ENCODE measurements at places on chromosomes 11 and 22.

GRCh38 chr11:40292721-40293508 lies 1166.5 kb downstream of the LRRC4C start:
- H3K4me3 ChIP-seq: peak overlapping the region; percentile 43
- no peak for DNase-seq
- H3K4me1 ChIP-seq: no peaks in the 10 kb centered on the region
- no peaks in the 10 kb centered on the region for H3K27me3 ChIP-seq
- no peak overlapping the region for H3K27ac ChIP-seq

GRCh38 chr11:95418916-95419315 lies 187.9 kb upstream of the SESN3 start:
- no peak for DNase-seq
- H3K27me3 ChIP-seq: no peaks in the 10 kb centered on the region
- no peaks in the 10 kb centered on the region for H3K4me1 ChIP-seq
- no peak overlapping the region for H3K27ac ChIP-seq
- no peaks in the 10 kb centered on the region for H3K36me3 ChIP-seq
- H3K4me3 ChIP-seq: no peak overlapping the region

GRCh38 chr11:14902650-14903350 lies 10.8 kb upstream of the CYP2R1 start:
- H3K27ac ChIP-seq: no peak overlapping the region
- no peaks in the 10 kb centered on the region for H3K36me3 ChIP-seq
- no peak overlapping the region for H3K4me3 ChIP-seq
- DNase-seq: no peak
- no peaks in the 10 kb centered on the region for H3K4me1 ChIP-seq

DNA sequence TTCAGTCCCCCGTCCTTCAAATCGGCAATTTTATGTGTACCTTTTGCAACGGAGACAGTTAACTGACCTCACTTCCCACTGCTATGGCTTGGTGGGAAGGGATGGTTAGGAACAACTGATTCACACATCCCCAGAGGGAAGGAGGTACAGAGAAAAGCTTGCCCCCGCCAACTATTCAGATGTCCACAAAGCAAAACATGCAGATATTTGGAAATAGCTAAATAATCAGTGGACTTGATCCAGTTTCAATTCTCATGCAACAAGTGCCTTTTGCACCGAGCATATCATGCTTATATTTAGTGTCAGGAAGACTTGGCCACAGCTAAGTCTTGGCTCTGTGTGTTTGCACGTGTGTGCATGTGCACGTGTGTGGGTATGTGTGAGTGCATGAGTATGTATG lies 144.6 kb downstream of the SNX19 start:
- H3K27ac ChIP-seq: no peak overlapping the region
- no peak for DNase-seq
- H3K36me3 ChIP-seq: no peaks in the 10 kb centered on the region
- H3K4me1 ChIP-seq: no peaks in the 10 kb centered on the region
- no peak overlapping the region for H3K4me3 ChIP-seq

GRCh38 chr11:42025121-42025803 lies 565.8 kb upstream of the LRRC4C start:
- H3K4me3 ChIP-seq: no peak overlapping the region
- no peak for DNase-seq
- H3K27ac ChIP-seq: no peak overlapping the region
- no peaks in the 10 kb centered on the region for H3K27me3 ChIP-seq

GRCh38 chr11:65021509-65021908 lies 5.7 kb upstream of the SNX15 start:
- H3K27ac ChIP-seq: no peak overlapping the region
- peaks cover 4% of the 10 kb centered on the region for H3K36me3 ChIP-seq
- H3K4me1 ChIP-seq: no peaks in the 10 kb centered on the region

- H3K4me1 ChIP-seq: no peaks in the 10 kb centered on the region
- H3K4me3 ChIP-seq: no peak overlapping the region
- no peak overlapping the region for H3K27ac ChIP-seq
- no peaks in the 10 kb centered on the region for H3K27me3 ChIP-seq
Measured at GRCh38 chr11:88266919-88267318, 70.6 kb downstream of the CTSC start.

GRCh38 chr11:133934599-133935550 lies 21.9 kb downstream of the IGSF9B start:
- H3K4me1 ChIP-seq: no peaks in the 10 kb centered on the region
- no peak overlapping the region for H3K27ac ChIP-seq
- no peaks in the 10 kb centered on the region for H3K27me3 ChIP-seq
- no peaks in the 10 kb centered on the region for H3K36me3 ChIP-seq
- no peak overlapping the region for H3K4me3 ChIP-seq
- peak; percentile 47 for DNase-seq

- DNase-seq: no peak
- H3K4me3 ChIP-seq: no peak overlapping the region
- H3K4me1 ChIP-seq: no peaks in the 10 kb centered on the region
Measured at GRCh38 chr22:30488121-30488520, 16.3 kb upstream of the SEC14L3 start.

DNA sequence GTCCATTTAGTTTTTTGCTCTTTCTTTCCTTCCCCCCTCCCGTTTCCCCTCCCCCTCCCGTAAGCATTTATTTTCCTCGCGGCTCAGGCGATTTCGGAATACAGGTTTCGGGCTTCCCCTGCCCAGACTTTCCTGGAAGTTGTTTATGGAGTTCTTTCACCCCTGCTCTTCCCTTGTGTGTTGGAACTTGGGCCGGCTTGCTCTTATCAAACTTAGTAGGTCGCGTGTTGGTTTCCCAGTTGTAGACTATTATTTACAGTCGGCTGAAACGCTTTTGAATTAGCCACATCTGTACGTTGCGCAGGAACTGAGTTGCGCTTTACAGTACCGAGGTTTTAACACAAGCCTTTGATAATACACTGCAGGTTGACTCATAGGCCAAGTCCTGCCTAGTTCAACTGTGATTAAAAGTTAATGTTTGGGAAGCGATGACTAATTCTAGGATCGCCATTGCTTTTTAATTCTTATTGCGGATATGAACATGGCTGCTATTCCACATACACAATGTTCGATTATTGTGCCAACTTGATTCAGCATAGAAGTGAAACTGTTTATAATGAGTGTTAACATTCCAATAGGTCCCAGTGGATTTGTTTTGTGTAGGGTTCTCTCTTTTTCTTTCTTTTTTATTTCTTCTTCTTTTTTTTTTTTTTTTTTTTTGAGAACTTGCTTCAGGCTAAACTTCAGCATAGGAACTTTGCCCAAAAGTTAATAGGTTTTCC lies 1.7 kb downstream of the YAP1 start:
- 0 out of 2 replicates have a peak, but pooled peaks cover 2% of the 10 kb centered on the region for H3K36me3 ChIP-seq
- H3K27me3 ChIP-seq: no peaks in the 10 kb centered on the region
- H3K4me1 ChIP-seq: peaks cover 36% of the 10 kb centered on the region
- no peak for DNase-seq
- H3K27ac ChIP-seq: peak overlapping the region; percentile 98
- peak overlapping the region; percentile 96 for H3K4me3 ChIP-seq

- H3K27me3 ChIP-seq: no peaks in the 10 kb centered on the region
- H3K4me1 ChIP-seq: no peaks in the 10 kb centered on the region
- no peak overlapping the region for H3K27ac ChIP-seq
- no peak overlapping the region for H3K4me3 ChIP-seq
Measured at GRCh38 chr11:55714982-55715888, 53.2 kb downstream of the OR4C6 start.

GRCh38 chr11:10891151-10891720 lies 33.4 kb upstream of the ZBED5 start:
- no peak overlapping the region for H3K4me3 ChIP-seq
- peaks cover 28% of the 10 kb centered on the region for H3K4me1 ChIP-seq
- H3K27me3 ChIP-seq: no peaks in the 10 kb centered on the region
- H3K36me3 ChIP-seq: no peaks in the 10 kb centered on the region

DNA sequence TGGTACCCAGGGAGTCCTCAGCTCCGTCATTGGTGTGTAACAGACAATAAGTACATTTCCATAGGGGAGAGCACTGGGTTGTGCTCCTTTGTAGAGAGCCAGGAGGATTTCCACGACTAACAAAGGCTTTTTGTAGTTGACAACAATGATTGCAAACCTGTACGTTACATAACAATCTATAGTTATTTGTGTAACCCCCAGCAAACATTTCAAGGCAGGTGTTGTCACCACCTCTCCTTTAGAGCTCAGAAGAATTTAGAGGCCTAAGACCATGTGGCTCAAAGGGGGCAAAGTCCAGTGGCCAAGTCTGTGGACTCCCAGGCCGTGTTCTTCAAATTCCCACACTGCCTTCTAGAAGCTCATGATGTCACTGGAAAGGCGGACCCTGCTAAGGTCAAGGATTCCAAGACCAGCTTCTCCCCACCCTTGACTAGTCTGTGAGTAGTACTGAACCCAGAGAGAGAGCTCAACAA lies 15.8 kb downstream of the RPL27A start:
- DNase-seq: peak; percentile 80
- H3K4me1 ChIP-seq: peaks cover 21% of the 10 kb centered on the region
- no peak overlapping the region for H3K4me3 ChIP-seq

- DNase-seq: no peak
- H3K27ac ChIP-seq: no peak overlapping the region
- no peak overlapping the region for H3K4me3 ChIP-seq
Measured at GRCh38 chr11:122156940-122157382, 40.9 kb upstream of the BLID start.

GRCh38 chr11:105740164-105740903 lies 130.5 kb downstream of the GRIA4 start:
- no peaks in the 10 kb centered on the region for H3K27me3 ChIP-seq
- no peak overlapping the region for H3K27ac ChIP-seq
- H3K36me3 ChIP-seq: no peaks in the 10 kb centered on the region
- no peak overlapping the region for H3K4me3 ChIP-seq
- no peaks in the 10 kb centered on the region for H3K4me1 ChIP-seq

GRCh38 chr11:36131721-36132397 lies 157.4 kb downstream of the COMMD9 start:
- no peak overlapping the region for H3K27ac ChIP-seq
- H3K27me3 ChIP-seq: no peaks in the 10 kb centered on the region
- H3K36me3 ChIP-seq: no peaks in the 10 kb centered on the region
- H3K4me1 ChIP-seq: no peaks in the 10 kb centered on the region
- no peak for DNase-seq
- H3K4me3 ChIP-seq: no peak overlapping the region

DNA sequence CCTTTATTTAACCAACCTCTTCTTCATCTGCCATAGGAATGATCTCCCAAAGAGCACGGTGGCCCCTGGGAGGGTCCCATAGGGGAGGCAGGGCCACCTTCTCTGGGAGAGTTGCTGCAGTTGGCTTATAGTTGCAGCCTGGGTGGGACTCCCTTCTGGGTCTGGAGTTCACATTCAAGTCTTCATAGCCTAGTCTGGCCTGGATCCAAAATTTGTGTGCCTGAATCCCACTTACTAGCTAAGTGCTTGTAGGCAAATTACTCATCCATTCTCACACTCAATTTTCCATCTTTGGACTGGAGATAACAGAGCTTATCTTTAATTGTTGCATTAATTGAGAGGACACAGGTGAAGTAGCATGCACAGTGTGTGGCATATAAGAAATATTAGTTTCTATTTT lies 163.6 kb downstream of the GRIK4 start:
- H3K4me3 ChIP-seq: no peak overlapping the region
- H3K27me3 ChIP-seq: no peaks in the 10 kb centered on the region
- peaks cover 37% of the 10 kb centered on the region for H3K4me1 ChIP-seq
- H3K27ac ChIP-seq: peak overlapping the region; percentile 10
- DNase-seq: no peak
- no peaks in the 10 kb centered on the region for H3K36me3 ChIP-seq

DNA sequence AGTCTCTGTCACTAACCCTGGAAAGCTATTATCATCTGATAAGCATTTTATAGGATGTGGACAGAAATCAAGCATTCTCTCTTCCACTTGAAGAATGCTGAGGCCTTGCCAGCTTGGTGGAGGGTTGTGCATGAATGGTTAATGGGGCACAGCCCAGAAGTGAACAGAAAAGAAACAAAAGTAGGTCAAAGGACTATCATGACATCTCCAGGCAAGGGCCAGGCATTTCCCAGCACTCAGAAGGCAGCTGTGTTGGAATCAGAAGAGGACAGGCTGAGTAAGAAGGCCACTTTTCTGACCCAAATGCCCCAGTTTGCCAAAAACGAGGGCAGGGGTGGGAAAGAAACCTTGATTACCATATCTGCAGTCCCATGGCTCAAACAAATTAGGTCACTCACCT lies 12.4 kb downstream of the TENM4 start:
- no peaks in the 10 kb centered on the region for H3K4me1 ChIP-seq
- H3K27me3 ChIP-seq: no peaks in the 10 kb centered on the region
- H3K36me3 ChIP-seq: no peaks in the 10 kb centered on the region
- H3K4me3 ChIP-seq: no peak overlapping the region

DNA sequence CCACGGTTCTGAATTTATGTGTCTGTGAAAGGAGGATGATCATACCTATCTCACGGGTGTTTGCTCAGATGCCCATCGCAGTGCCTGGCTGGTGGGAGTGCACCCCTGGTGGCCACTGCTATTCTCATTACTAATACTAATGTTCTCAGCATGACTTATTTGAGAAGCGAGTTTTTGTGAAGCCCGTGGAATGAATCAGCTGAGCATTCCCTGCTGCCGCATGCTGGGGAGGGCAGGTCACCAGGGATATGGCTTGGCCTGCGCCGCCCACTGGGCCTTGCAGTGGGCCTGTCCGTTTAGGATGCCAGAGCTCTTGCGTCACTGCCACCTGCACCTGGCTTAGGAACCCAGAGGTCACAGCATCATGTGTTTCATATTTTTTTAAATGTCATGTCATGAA lies 16.9 kb downstream of the CTTN start:
- H3K4me1 ChIP-seq: no peaks in the 10 kb centered on the region
- H3K4me3 ChIP-seq: no peak overlapping the region
- H3K27ac ChIP-seq: peak overlapping the region; percentile 17
- no peaks in the 10 kb centered on the region for H3K27me3 ChIP-seq
- peaks cover 25% of the 10 kb centered on the region for H3K36me3 ChIP-seq
- no peak for DNase-seq

DNA sequence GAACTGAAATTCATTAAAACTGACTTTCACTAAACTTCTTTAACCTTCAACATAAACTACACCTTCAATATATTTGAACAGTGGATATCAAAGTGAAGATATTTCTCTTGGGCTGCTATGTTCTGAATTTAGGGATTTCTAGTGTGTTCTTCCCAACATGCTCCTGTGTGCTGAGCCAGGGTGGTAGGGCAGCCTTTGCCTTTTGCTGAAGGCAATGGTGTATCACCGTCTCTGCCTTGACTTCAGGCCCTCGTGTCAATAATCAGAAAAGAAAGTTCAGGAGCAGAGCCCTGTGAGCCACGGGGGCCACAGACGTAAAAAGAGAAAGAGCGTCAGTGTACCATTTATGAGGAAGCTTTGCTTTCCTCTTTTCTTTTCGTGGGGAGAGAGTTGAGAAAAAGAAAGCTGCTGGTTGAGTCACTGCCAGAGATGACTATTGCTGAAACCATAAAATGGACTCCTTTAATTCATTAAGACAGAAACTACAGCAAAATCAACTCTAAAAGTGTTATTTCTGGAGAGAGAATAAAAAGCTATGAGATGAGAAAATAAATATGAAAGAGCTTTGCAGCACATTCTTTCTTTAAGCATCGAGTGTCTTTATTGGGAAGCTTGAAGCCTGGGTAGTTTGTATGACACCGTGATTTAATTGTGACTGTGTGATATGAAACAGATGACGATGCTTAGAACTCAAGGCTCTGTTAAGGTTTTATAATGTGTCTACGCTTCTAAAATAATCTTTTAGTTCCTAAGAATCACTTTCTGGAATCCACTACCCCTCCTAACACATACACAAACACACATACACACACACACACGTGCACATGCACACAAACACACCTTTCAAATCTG lies 271.8 kb upstream of the MTNR1B start:
- H3K27me3 ChIP-seq: 0 out of 2 replicates have a peak, but pooled peaks cover 1% of the 10 kb centered on the region
- no peak overlapping the region for H3K4me3 ChIP-seq
- no peaks in the 10 kb centered on the region for H3K36me3 ChIP-seq
- H3K27ac ChIP-seq: no peak overlapping the region
